Right ventricle myocardium inferior (tissue), 1 donor: ENCODE measurements at places on chromosomes 7 and 10.

DNA sequence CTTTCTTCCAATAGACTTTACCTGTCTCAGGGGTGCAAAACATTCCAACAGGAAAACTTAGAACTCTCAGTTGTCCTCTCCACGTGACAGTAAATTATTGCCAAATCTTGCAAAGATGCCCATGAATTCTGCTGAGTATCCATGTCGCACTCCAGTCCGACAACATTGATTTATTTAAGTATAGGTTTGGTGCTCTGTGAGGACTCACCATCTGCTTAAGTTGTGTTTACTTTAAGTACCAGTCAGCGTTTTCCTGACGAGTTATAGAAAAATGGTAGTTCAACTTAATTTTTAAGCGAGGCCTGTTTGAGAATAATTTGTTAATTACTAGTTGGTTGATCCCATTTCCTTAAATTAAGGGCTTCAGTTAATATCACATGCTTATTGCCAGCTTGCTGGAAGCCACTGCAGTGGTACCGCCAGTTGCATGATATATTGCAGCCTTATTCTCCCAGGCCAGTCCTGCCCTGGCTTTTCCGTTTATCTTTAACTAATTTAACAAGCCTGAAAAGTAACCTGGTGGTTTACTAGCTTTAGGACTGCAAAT is 27.8 kb downstream of the CREB5 start:
- DNase-seq, result no peak

DNA sequence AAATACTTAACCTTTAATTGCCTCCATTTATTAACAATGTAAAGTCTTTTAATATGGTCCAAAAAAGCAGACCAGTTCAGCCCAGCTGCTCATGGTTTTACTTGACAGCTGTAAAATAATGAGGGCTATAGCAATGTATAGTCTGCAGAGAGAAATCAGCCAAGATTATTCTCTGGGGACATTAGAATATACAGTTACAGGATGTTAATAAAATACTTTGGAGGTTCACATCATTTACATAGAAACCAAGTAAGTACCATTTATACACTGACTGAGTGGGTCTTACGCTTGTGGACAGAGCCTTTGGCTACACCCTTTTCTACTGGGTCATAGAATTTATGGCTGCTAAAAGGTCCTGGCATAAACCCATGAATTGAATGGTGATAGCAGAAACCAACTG is 340.7 kb upstream of the CELF2 start:
- no peak for DNase-seq

DNA sequence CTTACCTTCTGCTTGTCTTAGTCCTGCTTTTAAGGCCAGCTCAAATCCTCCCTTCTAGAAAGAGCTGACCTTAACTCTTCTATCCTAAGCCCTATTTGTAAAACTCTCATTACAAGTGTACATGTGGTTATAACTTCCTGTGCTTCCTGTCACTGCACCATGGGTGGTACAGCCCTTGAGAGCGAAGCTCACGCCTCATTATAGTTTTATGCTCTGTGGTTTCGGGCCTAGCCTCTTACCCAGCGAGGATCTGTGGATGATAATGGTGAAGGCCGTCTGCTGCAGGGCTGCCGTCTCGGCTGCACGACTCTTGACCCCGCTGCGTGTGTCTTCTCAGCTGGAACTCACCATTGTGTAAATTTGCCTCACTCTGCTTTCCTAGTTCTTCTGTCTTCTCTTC is 74.6 kb downstream of the CUL1 start:
- DNase-seq, result no peak

DNA sequence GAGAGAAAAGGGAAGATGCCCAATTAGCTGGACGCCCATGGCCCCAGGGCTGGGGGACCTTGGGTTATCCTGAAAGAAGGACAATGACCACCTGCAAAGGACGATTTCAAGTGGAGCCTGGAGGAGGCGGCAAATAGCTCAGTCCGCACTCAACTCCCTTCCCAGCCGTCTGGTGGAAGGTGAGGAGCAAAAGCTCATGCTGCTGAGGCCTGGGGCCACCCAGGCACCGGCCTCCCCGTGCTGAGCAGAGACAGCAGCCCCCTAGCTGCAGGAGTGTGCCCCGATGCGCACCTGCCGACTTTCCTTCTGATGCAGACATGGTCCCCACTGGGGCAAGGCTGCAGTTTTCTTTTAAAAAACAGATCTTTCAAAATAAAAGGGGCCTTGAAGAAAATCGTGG is 7.9 kb downstream of the FAM20C start:
- no peak for DNase-seq

DNA sequence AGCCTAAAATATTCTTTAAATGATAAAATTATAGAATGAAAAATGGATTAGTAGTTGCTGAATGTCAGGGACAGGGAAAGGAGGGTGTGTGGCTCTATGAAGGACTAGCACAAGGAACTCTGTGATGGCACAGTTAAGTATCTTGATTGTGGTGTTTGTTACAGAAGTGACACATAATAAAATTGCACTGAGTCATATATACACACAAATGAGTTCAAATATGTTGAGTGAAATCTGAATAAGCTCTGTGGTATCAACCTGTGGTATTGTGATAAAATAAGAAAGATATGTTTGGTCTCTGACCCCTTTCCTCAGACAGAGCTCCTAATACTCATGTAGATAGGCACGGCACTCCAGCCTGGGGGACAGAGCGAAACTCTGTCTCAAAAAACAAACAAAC is 181.5 kb upstream of the TRIM24 start:
- DNase-seq, result no peak

- no peak for DNase-seq
These were observed 45.5 kb downstream of the TNPO3 start for GRCh38 chr7:129009437-129009836.

- DNase-seq, result no peak
These were observed 20.7 kb downstream of the ZNF32 start for GRCh38 chr10:43627942-43628341.

GRCh38 chr10:74078037-74078436 is 72.6 kb downstream of the AP3M1 start:
- DNase-seq, result no peak

DNA sequence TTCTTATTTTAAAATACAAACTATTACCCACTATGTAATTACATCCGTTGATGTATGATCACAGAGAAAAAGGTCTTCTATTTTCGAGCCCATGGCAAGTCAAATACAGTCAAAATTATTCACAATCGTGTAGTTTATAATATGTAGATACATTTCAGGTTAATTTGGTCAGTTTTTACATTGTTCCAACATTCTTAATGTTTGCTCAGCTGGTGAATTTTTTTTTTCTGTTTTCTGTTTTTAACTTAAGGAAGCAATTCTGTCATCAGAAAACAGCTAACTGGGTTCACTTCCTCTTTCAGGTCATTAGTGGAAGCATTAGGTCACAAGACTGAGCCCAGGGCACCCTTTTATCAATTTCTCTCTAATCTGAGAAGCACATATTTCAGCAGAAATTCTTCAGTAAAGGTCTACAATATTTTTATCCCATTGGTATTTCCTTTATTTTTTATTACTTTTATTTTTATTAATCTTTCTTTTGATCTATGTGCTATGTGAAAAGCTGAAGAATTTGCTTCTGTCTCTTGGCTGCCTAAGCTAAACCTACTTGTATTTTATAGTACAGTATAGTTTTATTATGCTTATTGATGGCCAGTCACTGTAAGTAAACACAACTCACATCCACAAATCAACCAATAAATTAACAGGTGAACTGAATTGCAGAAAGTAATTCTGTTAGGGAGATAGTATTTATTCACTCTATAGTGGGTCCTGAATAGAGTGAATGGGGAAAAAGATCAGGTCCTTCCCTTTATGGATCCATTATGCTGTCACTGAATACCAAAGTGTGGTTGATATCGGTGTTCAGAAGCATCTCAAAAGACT is 84.6 kb downstream of the ICA1 start:
- no peak for DNase-seq

GRCh38 chr10:23448802-23449570 is 10.1 kb downstream of the OTUD1 start:
- no peak for DNase-seq

DNA sequence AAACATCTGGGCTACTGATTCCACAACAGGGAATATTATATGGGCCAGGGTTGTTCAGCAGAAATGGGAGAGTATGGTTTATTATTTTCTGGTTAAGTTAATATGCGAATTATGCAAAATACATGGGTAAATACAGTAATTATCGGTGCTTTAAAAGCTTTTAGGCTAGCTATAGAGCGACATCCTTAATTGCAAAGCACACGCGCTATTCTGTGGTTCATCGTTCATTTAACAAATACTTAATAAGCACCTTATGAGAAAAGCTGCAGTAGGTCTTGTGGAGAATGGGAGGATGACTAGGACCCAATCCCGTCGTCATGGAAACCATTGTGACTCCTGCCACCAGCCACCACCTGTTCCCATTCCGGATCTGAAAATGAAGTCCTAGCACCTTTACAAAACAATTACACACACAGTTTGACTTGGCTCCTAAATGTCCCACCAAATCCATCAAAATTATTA is 623 bp upstream of the CEP41 start:
- DNase-seq, result no peak

DNA sequence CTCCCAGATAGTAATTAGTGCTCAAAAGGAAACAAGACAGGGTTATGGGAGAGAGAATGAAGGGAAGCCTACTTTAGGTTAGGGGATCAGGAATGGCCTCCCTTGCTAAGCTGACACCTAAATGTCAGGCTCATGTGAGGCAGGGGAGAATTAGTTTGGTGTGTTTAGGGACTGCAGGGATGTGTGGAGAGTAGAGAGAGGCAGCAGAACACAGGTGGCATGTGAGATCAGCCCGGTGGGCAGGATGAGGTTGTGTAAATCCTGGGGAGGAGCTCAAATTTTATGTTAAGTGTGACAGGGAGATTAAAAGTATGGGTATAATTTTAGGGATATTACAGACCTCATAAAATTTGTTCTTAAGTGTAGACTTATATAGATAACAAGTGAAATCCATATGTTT is 56.2 kb upstream of the ZNF438 start:
- no peak for DNase-seq

GRCh38 chr10:23186697-23187096 is 5.4 kb upstream of the PTF1A start:
- no peak for DNase-seq

GRCh38 chr10:48634984-48635557 is 30.2 kb upstream of the ARHGAP22 start:
- no peak for DNase-seq

- no peak for DNase-seq
These were observed 22.7 kb downstream of the CUL1 start for GRCh38 chr7:148721390-148721789.

DNA sequence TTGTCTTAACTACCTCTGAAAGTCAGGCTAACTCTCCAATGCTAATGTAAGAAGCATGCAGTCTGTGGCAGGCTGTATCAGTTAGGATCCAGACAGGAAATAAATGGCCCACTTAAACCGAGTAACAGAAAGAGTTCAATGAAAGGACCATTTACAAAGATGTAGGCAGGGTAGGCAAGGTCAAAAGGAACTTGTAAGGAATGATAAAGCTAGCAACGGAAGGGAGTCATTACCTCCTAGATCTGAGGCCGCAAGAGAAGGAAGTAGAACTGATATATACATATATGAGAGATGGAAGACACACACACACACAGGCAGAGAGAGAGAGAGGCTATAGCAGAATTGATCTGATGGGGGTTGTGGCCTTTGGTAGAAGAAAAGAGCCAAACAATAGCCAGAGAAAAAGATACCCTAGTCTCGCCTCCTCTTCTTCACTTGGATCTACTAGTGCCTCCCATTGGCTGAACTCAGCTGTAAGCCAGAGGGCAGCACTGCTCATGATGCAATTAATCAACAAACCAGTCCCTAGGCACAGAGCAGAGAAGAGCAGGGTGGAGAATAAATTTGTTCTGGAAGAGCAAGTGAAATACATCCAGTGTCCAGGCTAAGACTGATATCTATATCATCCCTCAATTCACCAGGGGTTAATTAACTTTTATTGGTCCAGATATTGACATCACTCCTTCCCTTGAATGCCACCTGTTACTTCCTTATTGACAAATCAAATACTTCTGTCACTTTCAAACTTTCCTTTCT is 91.2 kb downstream of the LSMEM1 start:
- DNase-seq, result no peak

DNA sequence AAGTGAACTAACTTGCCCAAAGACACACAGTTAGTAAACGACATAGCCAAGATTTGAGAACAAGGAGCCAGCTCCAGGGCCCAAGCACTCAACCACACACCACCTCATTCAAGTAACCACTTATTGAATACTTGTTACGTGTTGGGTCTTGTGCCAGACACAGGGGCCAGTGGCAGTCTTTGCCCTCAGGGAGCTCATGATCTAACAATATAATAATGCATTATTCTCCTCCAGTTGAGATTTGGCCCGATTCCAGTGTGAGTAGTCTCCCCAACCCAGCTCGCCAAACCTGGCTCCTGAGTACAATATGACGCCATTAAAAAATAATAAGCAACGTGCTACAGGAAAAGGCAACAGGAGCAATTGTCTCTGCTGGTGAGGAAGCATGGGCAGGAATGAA is 14.4 kb upstream of the STK17A start:
- DNase-seq, result no peak

- no peak for DNase-seq
These were observed 82.8 kb downstream of the GPR158 start for GRCh38 chr10:25257646-25258045.

GRCh38 chr7:51428217-51428887 is 111.7 kb upstream of the COBL start:
- no peak for DNase-seq
